ENCODE measurements at places on chromosomes 13 and 19.
A peak's percentile ranks its signal among the peaks of the same experiment; 100 is the strongest.

- no peak for DNase-seq
Observed at GRCh38 chr13:27161980-27162379, 9.6 kb downstream of the USP12 start.

- no peak for DNase-seq
Observed at GRCh38 chr13:99327126-99327525, 19.9 kb upstream of the GPR183 start.

- DNase-seq = no peak
Observed at GRCh38 chr13:45538382-45538781, 73.6 kb downstream of the COG3 start.

DNA sequence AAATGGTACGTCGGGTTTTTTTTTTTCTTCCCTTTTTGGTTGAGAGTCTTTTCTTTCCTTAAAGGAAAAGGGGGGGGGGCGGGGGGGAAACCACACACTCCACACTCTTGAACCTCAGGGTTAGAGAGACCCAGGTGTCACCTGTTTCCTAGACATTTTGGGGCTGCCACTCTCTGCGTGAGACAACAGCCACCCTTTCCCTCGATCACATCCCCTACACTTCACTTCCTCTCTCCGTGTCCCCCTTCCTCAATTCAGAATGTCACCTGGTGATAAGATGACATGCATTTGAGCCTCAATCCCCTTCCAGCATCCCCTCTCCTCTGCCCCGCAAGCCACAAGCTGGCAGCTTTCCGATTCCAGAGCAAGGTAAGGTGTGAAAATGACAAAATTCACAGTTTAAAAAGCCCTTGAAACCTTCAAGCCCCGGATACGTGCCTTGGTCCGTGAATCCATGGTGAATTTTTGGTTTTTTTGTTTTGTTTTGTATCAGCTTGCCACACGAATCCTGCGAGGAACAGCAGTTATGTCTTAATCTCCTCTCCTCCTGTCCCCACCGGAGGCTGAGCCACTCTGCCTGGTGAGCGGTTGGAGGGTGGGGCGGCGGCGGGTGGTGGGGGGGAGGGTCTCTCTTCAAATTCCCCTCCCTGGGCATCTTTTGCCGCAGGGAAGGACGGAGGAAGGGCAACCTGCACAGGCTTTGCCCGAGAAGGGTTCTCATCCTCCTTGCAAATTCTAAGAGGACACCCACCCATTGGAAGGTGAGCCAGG, 4.2 kb downstream of the PTPRS start:
- no peak for DNase-seq

DNA sequence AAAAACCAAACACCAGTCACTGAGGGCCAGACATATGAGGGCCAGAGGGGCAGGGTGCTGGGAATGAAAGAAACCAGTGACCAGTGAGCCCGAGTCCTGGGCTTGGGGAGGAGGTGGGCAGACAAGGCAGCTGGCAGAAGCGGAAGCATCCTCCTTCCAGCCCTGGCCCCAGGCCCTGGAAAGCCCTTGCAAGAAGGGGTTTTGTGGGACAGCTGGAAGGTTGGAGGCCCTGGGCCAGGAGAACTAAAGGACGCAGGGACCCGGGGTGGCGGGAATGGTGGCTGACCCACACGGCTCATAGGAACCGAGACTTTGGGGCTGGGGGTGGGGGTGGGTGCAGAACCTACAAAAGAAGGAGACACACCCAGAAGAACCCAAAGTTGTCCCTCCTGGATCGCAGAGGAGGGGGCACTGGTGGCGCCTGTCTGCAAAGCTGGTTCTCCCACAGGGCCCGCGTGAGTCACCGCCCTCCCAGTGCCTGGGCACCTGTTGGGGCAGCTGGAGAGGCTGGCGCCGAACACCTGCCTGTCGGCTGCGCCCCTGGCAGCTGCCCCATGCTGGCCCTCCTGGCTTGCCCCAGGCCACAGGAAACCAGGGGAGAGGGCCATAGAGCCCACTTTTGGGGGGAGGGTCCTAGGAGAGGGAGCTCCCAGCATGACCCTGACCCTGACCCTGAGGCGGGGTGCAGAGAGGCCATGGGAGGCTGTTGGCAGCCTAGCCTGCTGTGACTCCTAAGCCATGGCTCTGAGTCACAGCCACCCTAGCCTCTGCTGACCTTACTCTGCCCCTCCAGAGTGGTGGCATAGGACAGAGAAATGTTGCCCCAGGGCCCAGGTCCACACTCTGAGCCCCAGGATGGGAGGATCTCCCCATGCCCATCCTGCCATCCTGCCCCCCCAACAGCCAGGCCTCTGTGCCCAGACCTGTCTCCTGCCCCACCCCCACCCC, 802 bp downstream of the DMPK start:
- DNase-seq = no peak

DNA sequence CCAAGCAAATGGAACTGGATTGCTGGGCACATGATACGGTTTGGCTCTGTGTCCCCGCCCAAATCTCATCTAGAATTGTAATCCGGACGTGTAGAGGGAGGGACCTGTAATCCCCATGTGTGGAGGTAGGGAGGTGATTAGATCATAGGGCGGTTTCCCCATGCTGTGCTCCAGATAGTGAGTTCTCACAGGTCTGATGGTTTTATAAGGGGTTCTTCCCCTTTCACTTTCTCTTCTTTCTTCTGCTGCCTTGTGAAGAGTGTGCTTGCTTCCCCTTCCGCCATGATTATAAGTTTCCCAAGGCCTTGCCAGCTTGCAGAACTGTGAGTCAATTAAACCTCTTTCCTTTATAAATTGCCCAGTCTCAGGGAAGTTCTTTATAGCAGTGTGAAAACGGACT, 32.6 kb upstream of the MTIF3 start:
- DNase-seq = no peak

- DNase-seq = no peak
Observed at GRCh38 chr13:36038785-36039555, 92.2 kb downstream of the DCLK1 start.

DNA sequence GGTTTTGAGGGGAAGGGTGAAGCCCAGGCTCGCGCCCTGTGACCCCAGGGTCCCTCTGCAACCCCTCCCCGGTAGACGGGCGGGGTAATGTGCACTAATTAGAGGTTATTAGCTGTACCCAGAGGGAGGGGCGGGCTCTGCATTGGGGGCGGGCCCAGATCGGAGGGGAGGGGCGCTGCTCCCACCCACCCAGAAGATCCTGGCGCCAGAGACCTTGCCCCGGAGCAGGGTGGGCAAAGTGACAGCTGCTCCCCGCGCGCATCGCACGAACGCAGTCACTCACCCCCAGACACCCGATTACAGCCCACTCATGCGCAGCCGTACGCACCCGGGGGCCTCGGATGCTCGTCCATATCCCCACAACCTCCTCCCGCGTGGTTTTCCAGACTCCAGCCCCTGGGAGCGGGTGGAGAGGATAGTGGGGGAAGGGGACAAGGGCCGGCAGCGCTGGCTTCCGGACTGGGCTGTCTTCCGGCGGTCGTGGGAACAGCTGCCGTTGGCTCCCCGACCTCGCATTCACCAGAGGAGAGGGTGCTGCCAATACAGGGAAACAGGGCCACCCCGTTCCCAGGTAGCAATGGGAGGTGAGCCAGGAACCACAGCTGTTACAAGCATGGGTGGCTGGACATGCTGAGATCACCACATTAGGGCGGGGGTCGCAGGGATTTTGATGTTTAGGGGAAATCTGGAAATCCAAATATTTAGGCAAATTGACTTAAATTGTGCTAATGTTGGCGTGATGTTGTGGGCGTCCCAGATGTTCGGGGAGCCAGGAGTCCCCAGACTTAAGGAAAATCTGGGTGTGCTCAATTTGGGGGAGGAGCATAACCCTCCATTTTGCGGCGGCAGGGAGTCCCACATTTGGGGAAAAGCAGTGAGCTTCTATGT, 2.9 kb upstream of the HOOK2 start:
- peak; percentile 20 for DNase-seq

GRCh38 chr19:32767951-32768679, 48.5 kb downstream of the TDRD12 start:
- DNase-seq = no peak

DNA sequence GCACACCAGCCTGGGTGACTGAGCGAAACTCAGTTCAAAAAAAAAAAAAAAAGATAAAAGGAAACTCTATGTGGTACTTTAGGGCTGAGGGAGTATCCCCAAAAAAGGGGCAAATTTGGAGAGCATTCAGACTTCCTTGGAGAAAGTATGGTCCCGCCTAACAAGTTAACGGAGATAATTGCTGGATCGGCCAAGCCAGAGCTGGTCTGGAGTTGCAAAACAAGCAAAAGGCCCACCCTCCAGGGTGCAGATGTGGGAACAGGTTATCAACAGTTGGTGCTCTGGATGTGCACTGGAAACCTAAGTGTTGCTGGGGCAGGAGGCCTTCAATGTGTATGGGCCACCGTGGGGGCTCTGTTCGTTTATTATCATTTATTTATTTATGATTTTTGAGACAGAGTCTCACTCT, 2.8 kb downstream of the IQCN start:
- no peak for DNase-seq

DNA sequence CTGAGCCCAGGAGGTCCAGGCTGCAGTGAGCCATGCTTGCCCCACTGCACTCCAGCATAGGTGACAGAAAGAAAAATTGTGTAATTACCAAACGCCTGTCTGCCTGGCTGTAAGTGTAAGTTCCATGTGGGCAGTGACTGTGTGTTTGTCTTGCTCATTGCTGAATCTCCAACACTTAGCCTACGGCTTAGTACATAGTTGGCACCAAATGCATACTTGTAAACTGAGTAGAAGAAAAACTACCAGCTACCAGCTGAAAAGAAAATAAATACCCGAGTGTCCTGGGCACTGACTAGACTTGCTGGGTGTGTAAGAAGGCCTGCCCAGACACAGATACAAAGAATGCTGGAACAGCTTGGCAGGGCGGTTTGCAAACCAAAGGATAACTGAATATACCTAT, 2.7 kb upstream of the CEBPG start:
- no peak for DNase-seq

- no peak for DNase-seq
Observed at GRCh38 chr13:26978081-26978860, 193.3 kb downstream of the USP12 start.

DNA sequence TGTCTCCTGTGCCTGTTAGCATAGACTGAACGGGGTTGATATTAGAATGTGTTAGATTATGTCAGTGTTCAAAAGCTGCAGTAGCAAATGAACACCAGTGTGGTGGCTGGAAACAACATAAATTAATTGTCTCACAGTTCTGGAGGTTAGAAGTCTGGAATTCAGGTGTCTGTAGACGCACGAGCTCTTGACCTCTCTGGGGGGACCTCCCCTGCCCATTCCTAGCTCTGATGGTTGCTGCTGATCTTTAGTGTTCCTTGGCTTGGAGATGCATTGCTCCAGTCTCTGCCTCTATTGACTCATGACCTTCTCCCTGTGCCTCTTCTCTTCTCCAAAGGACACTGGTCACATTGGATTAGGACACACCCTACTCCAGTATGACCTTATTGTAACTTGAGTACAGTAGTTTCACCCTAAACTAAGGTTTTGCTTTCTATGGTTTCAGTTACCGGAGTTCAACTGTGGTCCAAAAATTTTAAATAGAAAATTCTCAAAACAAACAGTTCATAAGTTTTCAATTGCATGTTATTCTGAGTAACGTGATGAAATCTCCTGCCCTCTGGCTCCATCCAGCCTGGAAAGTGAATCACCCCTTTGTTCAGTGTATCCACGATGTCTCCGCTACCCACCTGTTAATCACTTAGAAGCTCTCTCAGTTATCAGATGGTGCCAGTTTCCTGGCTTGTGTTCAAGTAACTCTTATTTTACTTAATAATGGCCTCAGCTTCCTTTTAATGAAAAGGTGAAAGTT, 273.2 kb downstream of the MYO16 start:
- DNase-seq = no peak

- DNase-seq = no peak
Observed at GRCh38 chr19:56125806-56126590, 4.9 kb upstream of the ZNF787 start.

- DNase-seq = no peak
Observed at GRCh38 chr13:27667946-27668345, 46.3 kb downstream of the POLR1D start.

DNA sequence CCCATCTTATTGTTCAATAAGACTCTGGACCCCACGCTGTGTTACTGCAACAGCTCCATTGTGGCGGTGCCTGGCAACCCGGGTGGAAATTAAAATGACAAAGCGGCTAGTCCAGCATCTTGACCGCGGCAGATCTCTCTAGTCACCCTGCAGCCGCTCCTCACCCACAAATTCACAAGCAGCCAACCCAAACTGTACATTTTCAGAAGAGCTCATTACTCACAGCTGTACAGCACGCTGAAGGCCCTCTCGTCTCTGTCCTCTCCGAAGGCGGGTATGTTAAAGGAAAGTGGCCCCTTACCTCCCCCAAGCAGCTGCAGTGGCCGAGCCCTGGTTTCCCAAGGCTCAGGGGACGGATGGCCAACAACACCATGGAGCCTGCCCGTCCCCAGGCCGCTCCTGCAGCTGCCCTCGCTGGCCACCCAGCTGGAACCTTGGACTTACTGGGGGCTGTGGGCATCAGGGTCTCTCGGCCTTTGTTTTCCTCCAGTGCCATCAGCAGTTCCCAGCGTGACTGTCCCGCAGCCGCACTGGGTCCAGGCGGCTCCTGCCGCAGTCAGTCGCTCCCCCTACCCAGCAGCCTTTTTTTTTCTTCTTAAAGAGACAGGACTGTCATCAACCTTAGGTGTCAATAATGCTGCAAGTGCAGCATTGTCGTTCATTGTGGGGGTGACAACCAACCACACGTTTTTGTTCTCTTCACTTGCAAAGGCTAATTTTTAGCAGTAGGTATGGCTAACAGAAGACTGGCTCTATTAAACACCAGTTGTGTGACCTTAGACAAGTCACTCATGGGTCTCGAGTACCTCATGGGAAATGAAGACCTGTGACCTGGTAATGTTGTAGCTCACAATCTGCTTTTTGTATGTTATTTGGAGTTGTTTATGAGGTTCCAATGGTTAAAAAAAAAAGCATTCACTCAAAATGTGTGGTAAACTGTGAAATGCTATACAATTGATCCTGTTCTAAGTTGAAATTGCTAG, at the start of gene SACS:
SACS (minus strand) TSS at position 532 of the 983 bp plus-strand sequence. CDS start 22,463 bp downstream, outside the sequence.
- DNase-seq = no peak

DNA sequence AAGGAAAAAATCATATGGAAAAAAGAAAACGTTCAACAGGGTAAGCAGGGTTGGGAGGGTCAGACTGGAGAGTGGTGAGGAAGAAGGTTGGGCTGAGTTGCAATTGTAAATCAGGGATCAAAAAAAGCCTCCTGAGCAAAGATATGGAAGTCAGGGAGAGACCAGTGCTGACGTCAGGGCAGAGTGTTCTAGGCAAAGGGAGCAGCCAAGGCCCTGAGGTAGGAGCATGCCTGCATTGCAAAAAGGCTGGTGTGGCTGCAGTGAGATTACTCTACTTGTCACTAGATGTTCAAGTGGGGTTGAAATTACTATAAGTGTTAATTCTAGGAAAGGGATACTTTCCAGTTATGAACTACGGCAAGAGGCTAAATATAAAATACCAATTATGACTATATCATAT, 562.0 kb downstream of the MYO16 start:
- no peak for DNase-seq

GRCh38 chr19:35114353-35115176, 1.1 kb upstream of the FXYD3 start:
- peak; percentile 81 for DNase-seq

DNA sequence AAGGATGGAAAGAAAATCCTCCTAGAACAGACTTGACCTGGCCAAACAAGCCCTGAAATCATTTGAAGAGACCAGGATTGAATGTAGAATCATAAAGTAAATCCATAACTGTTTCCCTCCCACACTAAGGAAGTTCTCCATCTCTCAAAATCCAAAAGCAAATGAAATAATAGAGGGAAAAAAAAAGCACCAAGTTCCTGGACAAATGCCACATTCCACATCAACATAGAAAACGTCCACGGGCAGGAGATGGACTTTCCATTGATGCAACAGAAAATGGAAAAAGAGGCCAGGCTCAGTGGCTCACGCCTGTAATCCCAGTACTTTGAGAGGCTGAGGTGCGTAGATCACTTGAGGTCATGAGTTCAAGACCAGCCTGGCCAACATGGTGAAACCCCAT, 56.2 kb downstream of the INSR start:
- DNase-seq = no peak

Measured in CD4-positive, alpha-beta T cell (primary cell).